ENCODE measurements at places on chromosomes 6 and 20.

DNA sequence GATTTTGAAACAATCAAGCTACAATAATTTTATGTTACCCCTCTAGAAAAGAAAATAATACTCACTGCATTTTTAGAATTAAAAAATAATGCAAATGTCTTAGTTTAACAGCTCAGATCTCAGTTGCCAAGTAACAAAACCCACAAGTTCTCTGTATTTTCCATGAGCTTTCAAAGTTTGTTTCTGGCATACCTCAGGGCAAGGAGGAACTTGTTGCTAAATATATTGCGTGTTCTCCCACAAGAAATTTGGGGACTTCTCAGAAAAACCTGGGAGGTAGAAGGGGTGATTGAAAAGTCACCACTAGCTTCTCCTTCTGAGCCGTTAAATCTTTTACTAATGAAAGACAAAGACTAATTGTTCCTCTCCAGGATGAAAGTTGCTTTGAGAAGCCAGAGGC is 236.8 kb upstream of the MARCKS start:
- no peak for DNase-seq

GRCh38 chr20:14972690-14973089 is 635.3 kb upstream of the FLRT3 start:
- no peak for DNase-seq

GRCh38 chr6:116314218-116314617 is 34.5 kb upstream of the TSPYL1 start:
- no peak for DNase-seq

GRCh38 chr6:127222418-127222817 is 44.2 kb upstream of the RNF146 start:
- DNase-seq = no peak

GRCh38 chr20:16064989-16065707 is 508.1 kb downstream of the KIF16B start:
- no peak for DNase-seq

DNA sequence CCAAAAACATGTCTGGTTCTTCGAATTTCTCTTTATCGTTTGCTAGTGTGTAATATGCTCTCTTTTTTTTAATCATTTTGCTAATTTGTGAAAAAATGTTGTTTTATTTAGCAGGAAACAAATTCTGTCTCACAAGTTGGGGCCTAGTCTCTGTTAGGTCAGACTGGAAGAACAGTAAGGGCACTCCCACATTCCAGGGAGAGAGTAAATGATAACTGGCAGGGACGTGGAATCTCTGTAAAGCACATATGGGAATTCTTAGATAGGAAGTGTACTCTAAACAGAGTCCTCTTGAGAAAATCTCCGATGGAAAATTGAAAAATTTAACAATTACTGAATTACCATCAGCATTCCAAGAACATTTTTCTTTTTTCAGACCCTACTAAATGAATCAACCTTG is 16.4 kb upstream of the CCDC28A start:
- DNase-seq = no peak

- DNase-seq = no peak
Measured at GRCh38 chr6:25351485-25351884, 72.3 kb downstream of the CARMIL1 start.

GRCh38 chr6:52524918-52525317 is 51.9 kb downstream of the TRAM2 start:
- DNase-seq = no peak

DNA sequence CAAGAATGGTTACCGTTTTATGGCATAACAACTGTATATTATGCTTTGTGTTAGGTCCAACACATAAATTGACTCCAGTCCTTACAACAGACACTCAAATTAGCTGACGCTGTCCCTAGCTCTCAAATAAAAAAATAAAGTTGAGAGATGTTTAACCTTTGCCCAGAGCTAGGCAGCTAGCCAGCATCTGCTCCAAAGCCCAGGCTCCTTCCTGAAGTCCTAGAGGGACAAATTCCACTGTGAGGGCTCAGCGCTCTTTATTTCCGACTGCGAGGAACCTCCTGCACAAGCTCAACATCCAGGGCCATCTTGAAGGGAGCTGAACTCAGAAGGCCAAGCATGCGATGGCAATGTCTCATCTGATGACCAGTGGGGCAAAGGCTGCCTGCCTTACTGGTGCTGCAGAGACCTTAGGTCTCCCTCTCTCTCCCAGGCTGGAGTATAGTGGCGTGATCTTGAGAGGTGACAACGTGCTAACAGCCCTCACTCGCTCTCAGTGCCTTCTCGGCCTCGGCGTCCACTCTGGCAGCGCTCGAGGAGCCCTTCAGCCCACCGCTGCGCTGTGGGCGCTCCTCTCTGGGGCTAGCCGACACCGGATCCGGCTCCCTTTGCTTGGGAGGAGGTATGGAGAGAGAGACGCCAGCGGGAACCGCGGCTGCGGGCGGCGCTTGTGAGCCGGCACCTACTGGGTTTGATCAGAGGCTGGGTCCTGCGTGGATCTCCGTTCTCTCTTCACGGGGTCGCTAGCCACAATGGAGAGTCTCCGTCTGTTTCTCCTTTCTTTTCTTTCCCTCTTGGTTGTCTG is 24.7 kb upstream of the GFOD1 start:
- DNase-seq = no peak

- no peak for DNase-seq
Measured at GRCh38 chr6:83257791-83258190, 64.6 kb downstream of the RWDD2A start.

GRCh38 chr6:34055223-34055933 is 90.5 kb downstream of the GRM4 start:
- DNase-seq = peak; percentile 60

GRCh38 chr20:57568088-57568896 is 7.4 kb downstream of the PCK1 start:
- DNase-seq = no peak

GRCh38 chr6:113383701-113384100 is 473.4 kb upstream of the MARCKS start:
- no peak for DNase-seq

- no peak for DNase-seq
Measured at GRCh38 chr6:39343396-39343870, 20.9 kb upstream of the KCNK16 start.

GRCh38 chr6:49856282-49856681 is 10.1 kb downstream of the CRISP1 start:
- no peak for DNase-seq

DNA sequence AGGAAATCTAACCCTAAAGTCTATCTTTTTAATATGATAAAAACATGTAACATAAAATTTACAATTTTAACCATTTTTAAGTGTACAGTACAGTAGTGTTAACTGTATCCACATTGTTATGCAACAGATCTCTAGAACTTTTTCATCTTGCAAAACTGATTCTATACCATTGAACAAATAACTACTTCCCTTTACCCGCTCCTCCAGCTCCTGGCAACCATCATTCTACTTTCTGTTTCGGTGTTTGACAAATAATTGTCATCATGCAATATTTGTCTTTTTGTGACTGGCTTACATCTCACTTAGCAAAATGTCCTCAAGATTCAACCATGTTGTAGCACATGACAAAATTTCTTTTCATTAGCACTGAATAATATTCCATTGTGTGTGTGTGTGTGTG is 203.2 kb downstream of the SIM1 start:
- no peak for DNase-seq

GRCh38 chr6:45665859-45666258 is 288.1 kb upstream of the SUPT3H start:
- no peak for DNase-seq

- no peak for DNase-seq
Measured at GRCh38 chr6:167293590-167294091, 2.5 kb downstream of the UNC93A start.

DNA sequence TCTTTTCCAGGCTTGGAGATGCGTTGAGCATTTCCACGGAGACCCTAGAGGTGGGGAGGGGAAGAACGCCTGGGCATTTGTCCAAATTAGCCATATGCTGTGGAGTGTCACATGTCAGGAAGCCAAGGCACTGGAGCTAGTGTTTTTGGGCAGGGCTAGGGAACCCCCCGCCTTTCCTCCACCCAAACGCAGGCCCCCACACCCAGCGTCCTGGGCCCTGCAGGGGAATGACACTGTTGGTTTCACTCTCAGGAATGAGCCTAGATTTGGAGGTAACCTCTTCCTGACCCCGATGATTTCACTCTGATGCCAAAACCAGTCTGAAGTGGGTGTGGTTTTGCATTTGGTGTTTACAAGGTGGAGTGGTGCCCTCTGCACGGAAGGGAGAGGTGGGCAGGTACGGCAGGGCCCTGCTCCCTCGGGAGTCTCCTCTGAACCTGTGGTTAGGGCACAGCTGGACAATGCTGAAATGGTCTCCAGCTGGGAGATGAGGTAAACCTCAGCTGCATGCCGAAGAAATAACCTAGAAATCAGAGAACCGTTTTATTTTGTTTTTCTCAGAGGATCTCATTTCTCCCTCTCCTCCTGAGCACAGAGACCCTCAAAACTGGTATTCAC is 29.5 kb downstream of the MTHFD1L start:
- no peak for DNase-seq

- no peak for DNase-seq
Measured at GRCh38 chr6:138500045-138500665, 861 bp upstream of the NHSL1 start.

GRCh38 chr6:53111865-53112264 is 36.8 kb downstream of the GCM1 start:
- DNase-seq = no peak

GRCh38 chr6:7785243-7786035 is 59.5 kb downstream of the BMP6 start:
- no peak for DNase-seq

GRCh38 chr6:44227148-44227793 is 3.9 kb downstream of the SLC29A1 start:
- no peak for DNase-seq

GRCh38 chr6:84469144-84469543 is 241.7 kb upstream of the CEP162 start:
- DNase-seq = no peak

DNA sequence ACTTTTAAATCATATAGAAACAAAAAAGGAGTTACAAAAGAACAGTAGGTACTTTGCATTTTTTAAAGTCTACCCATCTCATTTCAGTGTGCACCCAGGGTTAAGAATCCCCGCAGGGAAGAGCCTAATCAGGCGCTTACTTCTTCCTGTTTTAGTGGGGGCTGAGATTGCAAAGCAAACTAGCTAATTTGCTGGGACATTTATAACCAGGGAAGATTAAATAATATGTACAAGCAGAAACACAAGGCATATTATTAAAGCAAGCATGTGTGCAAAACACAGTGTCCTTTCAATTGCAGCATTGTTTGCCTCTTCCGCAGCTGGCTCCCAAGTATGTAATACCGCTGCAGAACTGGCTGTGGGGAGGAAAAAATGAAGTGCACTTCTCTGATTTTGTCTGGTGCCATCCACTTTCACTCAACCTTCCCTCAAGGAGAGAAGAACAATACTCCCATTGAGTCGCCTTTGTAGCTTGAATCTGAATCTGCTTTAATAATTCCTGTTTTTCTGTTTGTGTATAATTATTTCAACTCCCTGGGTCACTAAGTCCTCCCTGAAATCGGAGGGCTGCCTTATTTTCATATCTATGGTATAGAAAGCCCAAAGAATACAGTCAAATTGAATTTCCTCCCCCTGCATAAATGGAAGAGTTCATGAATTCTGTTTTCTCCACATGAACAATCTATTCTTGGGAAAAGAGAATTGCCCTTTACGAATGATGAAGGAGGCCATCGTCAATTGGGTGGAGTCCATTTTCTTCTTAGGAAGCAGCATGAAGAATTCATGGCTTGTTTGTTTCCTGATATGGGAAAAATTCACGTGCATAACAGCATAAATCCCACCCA is 23.3 kb upstream of the BCAS1 start:
- no peak for DNase-seq

DNA sequence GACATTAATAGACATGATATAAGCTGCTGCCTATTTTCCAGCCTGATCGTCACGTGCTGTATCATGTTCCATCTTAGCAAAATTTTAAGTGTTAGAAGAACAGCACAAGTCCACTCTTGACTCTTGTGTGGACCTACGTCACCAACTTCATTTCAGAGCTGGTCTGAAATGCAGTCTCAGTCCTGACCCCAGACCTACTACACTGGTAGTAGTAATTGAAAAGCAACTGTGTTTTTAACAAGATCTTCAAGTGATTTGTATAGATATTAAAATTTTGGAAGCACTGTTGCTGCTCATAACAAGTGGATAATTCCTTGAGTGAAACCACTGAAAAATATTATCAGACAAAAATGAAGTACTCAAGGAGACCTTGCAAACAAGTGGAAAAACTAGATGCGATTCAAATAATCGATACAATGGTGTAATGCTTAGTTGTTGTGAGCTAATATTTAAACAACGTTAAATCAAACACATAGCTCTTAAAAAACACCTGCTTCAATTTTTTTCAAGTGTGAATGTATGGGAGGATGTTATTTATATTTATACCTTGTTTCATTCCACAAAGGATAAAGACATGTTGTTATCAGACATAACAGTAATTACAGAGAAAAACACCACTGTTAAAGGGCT is 110.9 kb upstream of the JAG1 start:
- no peak for DNase-seq

DNA sequence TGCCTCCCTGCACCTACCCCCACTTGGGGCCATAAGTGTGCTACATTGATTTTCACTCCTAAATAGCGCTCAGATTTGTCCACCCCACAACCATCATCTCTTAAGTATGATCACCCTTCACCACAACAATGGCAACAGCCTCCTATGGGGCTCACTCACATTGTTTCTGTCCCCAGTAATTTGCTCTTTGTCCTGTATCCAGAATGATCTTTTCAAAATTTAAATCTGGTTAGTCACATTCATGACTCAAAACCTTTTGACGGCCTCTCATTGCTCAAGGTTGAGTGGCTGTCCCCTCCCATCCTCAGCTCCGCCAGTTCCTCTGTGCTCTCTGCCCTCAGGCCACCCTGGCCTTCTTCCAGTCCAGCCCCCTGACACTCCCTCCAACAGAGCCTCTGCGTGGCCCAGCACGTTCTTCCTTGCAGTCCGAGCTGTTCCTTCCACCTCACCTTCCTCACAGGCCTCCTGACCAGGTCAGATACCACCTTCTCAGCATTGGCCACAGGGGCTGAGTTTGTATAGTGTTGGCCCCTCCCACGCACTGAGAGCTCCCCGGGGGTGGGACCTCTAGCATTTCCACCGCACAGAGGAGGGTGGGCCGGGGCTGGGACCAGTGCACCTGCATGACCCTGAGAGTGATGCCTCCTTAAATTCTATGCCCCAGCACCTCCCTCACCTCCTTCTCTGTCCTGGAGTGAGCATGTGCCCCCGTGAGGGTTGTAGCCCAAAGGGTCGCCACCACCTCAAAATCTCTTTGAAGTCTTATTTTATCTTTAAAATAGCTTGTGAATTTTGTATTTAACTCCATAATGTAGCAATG is 2.4 kb upstream of the PPP1R3G start:
- no peak for DNase-seq

DNA sequence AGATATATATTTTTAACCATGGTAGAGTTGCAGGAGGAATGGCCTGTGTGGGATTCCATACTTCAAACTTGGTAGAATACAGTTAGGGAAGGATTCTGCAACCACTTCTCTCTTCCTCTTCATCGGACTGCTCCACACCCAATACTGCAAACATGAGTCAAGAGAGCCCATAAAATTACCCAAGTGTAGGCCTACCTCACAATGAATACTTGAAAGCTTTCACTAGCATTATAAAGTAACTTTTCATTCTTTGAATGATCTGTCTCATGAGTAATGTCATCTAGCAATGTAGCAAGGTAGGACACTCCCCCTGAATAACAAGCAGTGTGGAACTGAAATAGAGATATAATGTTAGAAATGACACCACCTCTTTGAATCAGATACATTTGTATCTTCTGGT is 79.4 kb downstream of the FOXC1 start:
- no peak for DNase-seq
